Left kidney (tissue), 8 donors: ENCODE measurements at places on chromosomes 6 and 20.

- no peak for DNase-seq
These were observed 29.0 kb downstream of the PDYN start for GRCh38 chr20:1964659-1965405.

- DNase-seq = no peak
These were observed 22.2 kb upstream of the SNRPB2 start for GRCh38 chr20:16707674-16708073.

DNA sequence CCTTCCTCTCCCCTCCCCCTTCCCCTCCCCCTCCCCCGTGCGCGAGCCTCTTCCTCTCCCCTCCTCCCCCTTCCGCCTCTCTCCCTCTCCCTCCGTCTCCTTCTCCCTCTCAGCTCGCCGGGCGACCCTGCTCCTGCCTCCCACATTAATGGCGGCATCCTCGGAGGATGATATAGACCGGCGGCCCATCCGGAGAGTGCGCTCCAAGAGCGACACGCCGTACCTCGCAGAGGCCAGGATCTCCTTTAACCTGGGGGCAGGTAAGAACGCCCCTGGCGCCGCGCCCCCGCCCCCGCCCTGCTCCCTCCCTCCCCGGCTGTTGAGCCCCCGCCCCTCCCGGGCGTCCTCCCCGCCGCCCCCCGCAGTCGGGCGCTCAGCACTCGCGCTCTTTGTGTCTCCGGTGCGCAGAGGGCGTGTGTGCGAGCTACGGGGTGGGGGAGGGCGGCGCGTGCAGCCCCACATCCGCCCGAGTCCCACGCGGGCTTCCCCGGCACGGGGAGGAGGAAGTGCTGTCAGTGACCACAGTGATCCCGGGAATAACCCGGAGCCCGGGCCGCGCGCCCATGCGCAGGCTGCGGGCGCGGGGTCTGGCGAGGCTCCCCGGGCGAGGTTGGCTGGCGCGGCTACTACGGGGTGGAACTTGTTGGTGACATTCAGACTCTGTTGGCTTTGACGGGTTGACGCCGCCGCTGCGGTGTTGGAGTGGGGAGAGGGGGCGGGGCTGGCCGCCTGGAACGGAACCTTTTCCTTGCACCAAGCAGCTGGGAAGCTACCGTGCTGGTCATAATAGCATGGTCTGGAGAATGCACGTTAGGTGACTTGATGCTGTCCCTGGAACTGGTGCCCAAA, 33.2 kb downstream of the PHACTR1 start:
- no peak for DNase-seq

DNA sequence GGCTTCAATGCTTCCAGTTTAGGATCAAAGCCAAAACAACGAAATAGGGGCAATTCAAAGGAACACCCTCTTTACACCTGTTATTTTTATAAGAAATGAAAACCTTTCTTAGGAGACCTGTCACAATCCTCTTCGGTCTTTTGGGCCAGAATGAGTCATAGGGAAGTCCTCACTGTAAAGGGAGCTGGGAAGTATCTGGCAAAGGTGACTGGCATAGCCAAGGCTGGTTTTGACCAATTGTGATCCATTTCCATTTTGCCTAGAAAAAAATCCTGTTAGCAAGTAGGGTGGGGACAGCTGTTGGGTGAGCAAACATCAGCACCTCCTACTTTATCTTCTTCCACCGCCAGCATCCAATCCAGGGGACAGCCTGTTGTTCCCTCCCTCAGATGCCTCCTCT, 343.2 kb upstream of the SULF2 start:
- no peak for DNase-seq
